ENCODE measurements at places on chromosomes 6 and 20.

DNA sequence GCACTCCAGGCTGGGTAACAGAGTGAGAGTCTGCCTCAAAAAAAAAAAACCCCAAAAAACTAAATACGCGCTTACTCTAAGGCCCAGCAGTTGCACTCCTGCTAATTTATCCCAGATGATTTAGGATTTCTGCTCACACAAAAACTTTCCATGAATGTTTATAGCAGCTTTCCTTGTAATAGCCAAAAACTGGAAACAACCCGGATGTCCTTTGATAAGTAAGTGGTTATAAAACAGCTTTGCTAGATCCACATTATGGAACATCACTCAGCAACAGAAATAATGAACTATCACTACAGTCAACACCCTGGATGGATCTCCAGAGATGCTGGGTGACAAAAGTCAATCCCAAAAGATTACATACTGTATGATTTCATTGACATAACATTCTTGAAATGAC lies 220.4 kb upstream of the JARID2 start:
- DNase-seq: no peak

GRCh38 chr6:95866732-95867131 lies 149.0 kb upstream of the FUT9 start:
- DNase-seq: no peak

GRCh38 chr20:37209661-37210314 lies 30.4 kb upstream of the MROH8 start:
- no peak for DNase-seq

- DNase-seq: no peak
Measured at GRCh38 chr6:53360093-53360912, 11.6 kb upstream of the ELOVL5 start.

DNA sequence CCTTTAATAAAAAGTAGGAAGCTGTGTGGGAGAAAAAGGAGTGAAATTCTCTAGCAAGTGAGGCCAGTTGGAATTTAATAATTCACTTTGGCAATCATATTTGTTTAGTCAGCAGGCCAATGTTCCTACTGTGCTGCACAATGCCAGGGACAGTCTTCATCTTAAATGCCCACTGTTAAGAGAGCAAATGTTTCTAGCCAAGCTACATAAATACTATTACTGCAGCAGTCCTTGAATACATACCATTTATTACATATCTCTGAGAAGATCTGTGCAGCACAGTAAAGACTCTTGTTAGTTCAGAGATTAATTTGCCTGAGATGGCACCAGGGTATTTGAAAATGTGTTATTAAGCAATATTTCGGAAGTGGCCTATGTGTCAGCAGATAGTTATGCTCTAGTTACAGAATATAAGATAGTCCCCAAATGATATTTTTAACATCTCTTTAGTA lies 105.4 kb downstream of the OGFRL1 start:
- DNase-seq: no peak

GRCh38 chr20:32445539-32446273 lies 87.6 kb downstream of the ASXL1 start:
- DNase-seq: no peak
